Stimulated activated CD8-positive, alpha-beta memory T cell treated with anti-CD3 and anti-CD28 coated beads, Interleukin-4, amount 100 ng/mL, for 24 hours (primary cell): ENCODE measurements at places on chromosomes 12 and 14.

DNA sequence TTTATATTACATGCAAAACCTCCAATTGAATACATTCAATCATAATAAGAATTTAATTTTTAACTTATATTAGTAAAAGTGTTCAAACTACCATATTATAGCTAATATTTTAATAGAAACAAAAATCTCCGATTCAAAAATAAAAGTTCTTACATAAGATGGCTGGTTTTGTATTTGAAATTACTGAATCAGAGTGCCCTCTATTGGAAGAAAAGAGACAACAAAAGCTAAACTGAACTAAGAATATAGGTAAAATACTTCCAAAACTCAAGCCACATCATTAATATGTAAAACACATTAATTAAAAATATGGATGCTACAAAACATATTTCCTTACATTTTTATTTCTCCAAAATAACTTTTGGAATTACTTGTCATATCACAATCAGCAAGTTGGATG lies 120.3 kb downstream of the GARIN6 start:
- no peak for DNase-seq

- peak; percentile 52 for DNase-seq
Observed at GRCh38 chr14:96275177-96276112, 19.4 kb downstream of the BDKRB1 start.

DNA sequence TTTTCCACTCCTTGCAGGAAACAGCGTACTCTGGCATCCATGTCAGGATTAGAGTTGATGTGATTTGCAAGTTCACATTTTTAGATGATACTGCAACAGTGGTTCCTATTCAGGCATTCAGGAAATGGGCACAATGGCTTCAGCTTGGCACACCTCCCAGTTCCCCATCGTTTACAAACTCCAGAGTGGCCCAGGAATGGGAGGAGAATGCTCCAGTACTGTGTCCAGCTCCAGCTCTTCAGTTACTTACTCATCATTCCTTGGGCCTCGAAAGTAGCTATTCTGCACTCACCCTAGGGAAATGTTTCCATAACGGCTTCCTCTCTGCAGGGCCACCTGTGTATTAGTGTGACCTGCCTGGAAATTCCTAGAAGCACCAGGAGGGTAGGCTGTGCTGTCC lies 239.7 kb upstream of the RGS6 start:
- no peak for DNase-seq

GRCh38 chr12:80268924-80269749 lies 169.8 kb downstream of the OTOGL start:
- no peak for DNase-seq

DNA sequence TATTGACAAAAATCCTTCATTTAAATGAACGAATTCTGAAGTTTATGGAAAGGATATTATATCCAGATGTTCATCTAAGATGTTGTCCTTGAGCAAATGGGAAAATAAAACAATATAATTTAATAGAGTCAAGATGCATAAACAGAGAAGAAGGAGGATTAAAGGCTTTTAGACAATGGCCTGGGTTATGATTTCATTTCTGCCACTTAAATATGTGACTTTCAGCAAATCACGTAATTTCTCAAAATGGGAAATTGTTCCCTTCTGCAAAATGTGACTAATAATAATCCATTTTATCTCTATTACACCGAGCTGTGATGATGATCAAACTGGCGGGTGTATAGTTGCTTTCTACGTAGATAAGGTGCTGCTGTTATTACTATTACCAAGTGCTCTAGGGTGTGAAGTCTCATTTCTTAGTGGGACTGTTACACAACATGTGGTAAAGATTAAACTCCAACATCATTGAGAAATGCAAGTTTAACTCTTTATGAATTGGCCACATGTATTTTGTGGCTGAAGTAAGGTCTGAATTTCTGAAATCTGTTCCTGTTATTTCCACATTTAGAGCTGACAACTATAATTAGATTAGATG lies 157.0 kb downstream of the MYRFL start:
- DNase-seq, result no peak
